ENCODE measurements at places on chromosomes 7 and 10.

DNA sequence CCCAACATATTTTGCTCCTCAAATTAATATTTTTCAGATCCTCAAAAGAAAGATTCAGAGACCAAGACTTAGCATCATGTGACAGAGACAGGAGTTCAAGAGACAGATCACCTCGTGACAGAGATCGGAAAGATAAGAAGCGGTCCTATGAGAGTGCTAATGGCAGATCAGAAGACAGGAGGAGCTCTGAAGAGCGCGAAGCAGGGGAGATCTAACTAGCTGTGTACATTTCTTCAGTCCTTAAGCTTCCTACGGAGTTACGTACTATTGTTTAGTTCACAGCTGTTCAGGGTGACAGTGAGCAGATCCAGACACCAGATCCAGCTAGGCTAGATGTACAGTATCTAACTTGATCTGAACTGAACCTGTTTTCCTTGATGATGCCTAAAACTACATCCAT is 61.3 kb downstream of the KLRG2 start:
- DNase-seq, result no peak

DNA sequence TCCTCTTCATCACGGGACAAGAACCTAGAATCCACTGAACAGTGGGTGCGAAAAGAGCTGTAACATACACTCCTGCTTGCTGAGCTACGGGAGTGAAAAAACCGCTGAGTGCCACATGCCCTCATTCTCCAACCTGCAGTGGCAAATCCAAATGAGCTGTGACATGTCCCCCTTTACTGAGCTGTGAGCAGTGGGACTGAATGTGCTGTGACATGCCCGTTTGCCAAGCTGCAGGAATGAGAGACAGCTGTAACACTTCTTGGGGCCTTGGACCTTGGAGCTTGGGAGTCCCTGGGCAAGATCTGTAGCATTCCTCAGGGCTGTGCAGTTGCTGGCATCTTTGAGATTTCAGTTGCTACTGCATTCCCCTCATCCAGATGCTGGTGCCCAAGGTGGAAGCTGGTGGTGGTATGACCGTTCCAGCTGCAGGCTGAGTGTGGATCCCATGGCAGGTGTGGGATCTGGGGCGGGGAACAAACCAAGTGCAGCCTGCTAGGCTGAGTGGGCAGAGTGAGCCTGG is 85.0 kb downstream of the TMEM106B start:
- no peak for DNase-seq

- DNase-seq, result no peak
Measured at GRCh38 chr10:128456271-128456670, 330.0 kb upstream of the MKI67 start.

DNA sequence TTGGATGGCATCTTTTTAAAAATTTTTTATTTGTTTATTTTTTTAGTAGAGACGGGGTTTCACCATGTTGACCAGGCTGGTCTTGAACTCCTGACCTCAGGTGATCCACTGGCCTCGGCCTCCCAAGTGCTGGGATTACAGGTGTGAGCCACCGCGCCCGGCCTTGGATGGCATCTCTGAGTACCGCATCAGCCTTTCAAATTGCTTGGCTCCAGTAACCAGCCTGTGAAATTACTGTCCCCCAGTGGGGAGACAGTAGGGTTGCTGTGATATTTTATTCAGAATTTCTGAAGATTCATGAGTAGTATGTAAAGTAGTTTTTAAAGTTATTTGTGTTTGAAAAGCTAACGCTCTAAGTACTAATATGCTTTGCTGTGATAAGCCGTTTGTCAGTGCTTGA is 1.2 kb downstream of the NUB1 start:
- DNase-seq, result no peak

DNA sequence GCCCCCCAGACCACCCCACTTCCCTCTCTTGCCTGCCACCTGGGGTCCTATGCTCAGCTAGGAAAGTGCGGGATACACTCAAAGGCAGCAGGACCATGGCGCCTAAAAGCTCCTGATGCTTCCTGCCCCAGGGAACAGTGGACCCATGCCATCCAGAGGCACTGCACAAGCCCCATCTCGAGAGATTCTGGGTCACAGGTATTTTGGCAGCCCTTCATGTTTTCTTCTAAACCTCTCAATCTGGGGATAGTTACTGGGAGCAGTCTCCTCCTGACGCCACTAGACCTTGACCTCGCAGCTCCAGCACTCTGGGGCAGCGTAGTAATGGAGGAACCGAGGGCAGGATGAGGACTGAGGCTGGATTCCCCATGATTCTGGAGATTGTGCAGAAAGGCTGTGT is 107.1 kb downstream of the GRK5 start:
- no peak for DNase-seq

GRCh38 chr7:118793582-118793981 is 569.1 kb downstream of the ANKRD7 start:
- DNase-seq, result no peak

GRCh38 chr7:114109304-114109703 is 190.5 kb upstream of the PPP1R3A start:
- DNase-seq, result no peak

- no peak for DNase-seq
Measured at GRCh38 chr10:79084012-79084971, 15.5 kb downstream of the ZMIZ1 start.

DNA sequence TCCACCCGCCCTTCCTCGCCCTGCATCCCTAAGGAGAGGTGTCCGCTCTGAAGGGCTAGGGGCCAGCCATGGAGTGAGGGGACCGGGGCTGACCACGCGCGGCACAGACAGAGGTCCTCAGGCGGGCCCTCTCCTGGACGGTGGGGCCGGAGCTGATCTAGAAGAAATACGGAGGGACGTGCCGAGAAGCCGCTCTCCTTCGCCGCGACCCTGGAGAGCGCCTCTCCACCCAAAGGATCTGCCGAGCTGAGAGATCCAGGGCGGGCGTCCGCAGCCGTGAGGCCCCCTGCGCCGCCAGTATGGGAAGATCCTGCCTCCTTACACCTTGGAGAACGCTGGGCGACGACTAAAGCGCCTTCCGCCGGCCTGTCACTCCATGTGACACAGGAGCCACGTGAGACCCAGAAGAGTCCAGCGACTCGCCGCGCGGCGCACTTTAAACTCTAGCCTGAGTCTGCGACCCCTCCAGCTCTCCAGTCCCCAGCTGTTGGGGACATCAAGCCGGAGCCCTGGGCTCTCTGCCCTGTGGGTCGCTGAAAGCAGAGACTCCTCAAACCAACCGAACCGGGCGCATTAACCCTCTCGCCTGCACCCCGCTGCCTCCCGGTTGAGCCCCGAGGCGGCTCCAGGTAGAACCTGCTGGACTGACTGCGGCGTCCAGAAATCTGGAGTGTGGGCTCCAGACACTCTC is 1.5 kb upstream of the SFMBT2 start:
- DNase-seq, result no peak

DNA sequence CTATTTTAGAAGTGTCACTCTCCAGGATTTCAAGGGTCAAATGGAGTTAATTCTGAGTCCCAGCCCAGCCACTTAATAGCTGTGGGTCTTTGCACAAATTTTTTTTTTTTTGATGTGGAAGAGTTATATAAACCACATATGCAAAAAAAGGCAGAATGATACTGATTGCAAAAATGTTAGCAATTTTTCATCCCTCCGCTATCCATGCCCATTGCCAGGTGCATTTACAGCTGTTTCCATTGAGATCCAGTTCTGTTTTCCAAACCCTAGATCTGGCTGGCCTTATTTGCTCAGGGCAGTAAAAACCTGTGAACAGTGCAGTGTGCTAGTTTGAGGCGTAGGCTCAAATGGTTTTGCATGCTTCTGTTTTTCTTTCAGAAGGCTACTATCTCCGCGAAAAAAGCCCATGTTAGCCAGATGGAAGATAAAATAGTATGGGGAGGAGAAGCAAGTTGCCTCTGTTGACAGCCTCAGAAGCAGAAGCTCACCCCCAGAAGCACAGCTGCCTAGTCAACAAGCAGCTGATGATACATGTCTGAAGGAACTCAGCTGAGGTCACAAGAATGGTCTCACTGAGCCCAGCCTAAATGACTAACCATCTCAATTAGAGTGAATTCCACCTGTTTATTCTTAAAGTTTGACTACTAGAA is 997 bp upstream of the ZNF138 start:
- no peak for DNase-seq

- no peak for DNase-seq
Measured at GRCh38 chr10:32377458-32378259, 30.7 kb upstream of the EPC1 start.

DNA sequence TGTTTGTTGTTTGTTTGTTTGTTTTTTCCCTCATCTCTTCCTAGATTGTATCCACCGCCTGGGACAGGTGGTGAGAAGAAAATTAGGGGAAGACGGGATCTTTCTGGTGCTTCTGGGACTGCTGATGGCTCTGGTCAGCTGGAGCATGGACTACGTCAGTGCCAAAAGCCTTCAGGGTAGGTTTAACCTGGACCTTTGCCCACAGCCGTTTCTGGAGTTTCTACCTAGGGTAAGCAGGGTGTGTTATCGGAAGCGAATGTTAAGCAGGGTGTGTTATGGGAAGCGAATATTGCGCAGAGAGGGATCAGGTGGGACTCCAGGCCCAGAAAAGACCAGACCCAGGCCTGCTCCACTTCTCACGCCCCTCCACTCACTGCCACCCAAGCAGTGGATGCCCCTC is 4.7 kb downstream of the CLCN1 start:
- DNase-seq, result no peak

DNA sequence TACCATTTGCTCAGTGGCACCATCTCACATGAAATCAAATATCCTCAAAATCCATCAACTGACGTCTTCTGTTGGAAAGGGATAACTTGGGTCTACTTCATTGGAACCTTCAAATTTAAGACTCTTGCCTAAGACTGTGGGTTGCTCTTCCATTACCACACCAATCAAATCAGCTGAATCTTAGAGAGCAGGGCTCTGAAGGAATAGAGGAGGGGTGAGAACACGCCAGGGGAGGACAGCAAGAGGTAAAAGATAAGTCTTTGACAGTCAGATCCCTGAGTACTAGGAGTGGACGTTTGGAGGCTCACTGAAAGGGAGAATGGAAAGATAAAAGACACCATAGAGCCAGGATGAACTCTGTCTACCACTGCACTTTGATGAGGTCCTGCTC is 107.5 kb downstream of the CCDC71L start:
- DNase-seq, result no peak

GRCh38 chr10:88347022-88347421 is 236.1 kb downstream of the RNLS start:
- no peak for DNase-seq

DNA sequence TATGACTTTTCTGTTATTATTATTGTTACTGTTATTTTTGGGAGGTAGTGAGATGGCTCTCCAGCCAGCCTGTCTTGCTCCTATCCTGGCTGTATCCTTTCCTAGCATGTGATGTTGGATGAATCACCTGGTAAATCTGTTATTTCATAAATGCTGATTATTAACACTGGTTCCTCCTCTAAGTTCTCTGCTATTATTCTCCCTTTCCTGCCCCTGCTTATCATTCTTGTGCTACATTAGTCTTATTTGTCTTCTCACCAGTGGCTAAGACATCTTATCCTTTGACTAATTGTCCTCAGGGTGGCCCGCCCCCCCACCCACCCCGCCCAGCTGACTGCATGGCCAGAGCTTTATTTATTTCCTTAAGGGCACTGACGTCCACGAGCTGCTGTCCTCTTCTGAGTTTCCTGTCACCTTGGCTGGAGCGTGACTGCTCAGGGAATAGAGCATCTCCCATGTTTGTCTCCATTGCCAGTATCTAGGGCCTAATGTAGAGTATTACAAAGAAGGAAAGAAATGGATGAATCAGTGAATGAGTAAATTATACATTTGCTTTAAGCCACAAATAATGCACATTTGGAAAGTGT is 110.1 kb upstream of the KLF6 start:
- no peak for DNase-seq

- no peak for DNase-seq
Measured at GRCh38 chr10:58574058-58574457, 61.4 kb downstream of the BICC1 start.

DNA sequence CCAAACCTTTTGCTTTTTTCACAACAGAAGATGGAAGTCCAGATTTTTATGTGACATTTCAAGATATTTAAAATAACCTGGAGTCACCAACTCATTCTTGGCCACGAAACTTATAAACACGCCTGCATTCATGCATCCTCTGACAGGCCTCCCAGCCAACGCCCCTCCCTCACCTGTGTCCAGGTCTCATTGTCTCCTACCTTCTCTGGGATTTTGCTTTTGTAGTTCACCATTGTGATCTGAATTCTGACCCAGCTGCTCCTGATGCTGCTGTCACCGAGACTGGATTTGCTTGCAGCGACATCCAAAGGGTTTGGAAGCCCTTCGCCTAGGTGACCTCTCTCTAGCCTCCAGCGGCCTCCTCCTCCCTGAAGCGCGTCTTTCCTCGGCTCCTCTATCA is 10.8 kb downstream of the ZNF467 start:
- no peak for DNase-seq

GRCh38 chr10:124562425-124563060 is 100.9 kb downstream of the LHPP start:
- no peak for DNase-seq

GRCh38 chr7:5636914-5637313 is 144.5 kb downstream of the RNF216 start:
- no peak for DNase-seq

GRCh38 chr7:122135275-122135674 is 8.8 kb downstream of the AASS start:
- no peak for DNase-seq

GRCh38 chr10:10911471-10911921 is 106.2 kb upstream of the CELF2 start:
- no peak for DNase-seq

- DNase-seq, result no peak
Measured at GRCh38 chr10:115167751-115168150, 74.6 kb downstream of the ATRNL1 start.

- DNase-seq, result no peak
Measured at GRCh38 chr7:12630513-12630819, 57.0 kb upstream of the ARL4A start.

- no peak for DNase-seq
Measured at GRCh38 chr7:101303102-101303701, 18.4 kb downstream of the IFT22 start.

- no peak for DNase-seq
Measured at GRCh38 chr10:124007773-124008145, 85.6 kb downstream of the CHST15 start.

- DNase-seq, result peak; percentile 20
Measured at GRCh38 chr7:114916261-114916892, 5.5 kb upstream of the MDFIC start.

DNA sequence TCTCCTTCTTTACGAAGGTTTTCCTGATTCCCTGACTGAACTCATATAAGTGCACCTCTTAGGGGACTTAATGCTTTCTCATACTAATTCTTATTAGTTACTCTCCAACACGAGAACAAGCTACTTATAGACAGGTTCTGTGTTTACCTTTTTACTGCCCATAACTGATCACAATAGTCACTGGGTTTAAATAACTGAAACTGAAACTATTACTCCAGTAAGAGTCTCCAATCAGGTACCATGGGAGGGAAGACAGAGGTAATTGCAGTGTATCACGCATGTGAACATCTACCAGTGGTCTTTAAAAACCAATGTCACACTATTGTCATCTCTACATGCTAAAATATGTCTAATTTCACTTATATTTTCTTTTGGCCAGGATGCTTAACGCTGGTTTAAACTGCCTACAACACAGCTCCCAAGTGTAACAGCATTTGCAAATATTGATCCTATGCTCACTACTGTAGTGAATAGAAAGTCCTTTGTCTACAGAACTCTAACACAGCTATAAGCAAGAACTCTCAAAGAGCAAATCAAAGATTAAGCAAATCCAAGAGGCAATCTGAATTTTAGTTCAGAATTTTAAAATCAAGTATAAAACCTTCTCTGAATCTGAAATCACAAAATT is 3.6 kb downstream of the GDI2 start:
- DNase-seq, result no peak

All from activated CD4-positive, alpha-beta T cell treated with anti-CD3 and anti-CD28 coated beads, Interleukin-2, amount 50 U/mL, for 4 hours (primary cell).